A673 (cell line): ENCODE measurements at places on chromosomes 7 and 10.

DNA sequence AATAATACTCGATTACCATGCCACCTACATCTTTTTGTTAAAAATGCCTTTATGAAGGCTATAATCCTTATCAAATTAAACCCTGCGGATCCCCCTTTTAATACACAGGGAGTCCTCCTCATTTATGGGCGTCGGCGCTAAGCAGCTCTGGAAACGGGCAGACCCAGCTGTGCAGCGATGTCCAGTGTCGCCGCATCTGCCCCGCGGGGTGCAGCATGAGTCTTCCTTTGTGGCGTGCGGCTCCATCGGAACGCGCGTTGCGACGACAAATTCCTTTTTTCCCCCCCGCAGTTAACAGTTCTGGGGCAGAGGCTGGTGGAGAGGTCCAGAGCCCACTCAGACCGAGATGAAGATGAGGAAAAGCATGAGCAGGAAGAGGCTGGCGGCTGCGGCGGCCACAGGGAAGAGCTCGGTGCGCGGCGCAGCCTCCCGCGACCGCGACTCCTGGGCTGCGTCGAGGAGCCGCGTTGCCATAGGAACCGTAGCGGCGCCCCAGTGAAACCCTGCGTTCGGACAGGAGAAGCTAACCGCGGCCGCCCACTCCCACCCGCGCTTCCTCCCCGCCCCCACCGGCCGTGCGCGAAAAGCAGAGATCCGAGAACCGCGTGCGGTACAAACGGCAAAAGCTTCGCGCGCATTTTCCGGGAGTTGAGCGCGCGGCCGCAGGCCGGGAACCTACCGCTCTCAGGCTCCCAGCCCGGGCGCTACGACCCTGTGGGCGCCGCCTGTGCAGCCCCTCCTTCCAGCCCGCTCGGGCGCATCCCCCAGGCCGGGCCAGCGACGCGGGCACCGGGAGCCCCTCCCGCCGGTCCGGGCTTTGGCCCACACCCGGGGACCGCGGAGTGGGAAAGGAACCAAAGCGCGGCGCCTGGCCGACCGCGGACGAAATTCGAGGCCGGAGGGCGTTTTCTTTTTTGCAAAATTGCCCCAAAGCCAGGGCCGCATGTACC, 130.6 kb downstream of the SPAG6 start:
- DNase-seq = peak; percentile 43

DNA sequence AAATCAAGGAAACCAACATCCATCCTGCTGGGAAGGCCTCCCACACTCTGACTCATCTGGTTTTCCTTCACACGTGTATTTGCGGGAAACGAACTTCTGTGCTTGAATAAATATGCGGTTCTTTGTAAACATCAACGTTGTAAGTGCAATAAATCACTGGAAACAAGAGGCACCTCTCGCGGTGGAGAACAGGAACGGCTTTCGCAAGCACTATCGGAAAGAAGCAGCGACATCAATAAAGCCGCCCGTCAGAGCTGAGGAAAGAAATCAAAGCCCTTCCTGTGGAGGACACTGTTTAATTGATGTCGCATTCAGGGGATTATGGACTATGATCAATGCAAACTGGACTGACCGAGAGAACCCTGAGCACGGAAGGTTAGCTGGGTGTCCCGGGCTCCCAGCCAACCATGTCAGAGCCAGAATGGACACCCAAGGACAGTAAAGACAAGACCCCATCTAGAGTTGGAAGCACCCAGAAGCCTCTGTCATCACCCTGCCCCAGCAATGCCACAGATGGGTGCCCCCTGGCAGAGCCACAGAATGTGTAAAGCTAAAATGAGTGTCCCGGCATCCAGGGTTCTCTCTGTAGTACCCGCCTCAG, 37.6 kb downstream of the OAT start:
- no peak for DNase-seq

DNA sequence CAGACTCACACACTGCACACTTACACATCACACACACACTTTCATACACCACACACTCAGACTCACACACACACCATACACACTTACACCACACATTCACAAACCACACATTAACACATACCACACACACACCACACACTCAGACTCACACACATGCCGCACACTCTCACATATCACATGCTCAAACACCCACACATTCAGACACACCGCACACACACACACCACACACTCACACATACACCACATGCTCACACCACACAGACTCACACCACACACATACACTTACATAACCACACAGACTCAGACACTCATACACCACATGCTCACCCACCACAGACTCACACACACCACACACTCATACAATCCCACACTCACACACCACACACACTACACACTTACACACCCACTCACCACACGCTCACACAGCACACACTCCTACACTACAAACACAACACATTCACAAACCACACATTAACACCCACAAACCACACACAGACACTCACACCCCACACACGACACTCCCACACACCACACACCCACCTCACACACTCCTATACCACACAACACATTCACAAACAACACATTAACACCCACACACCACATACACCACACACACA, 125.4 kb downstream of the EVX1 start:
- DNase-seq = no peak

DNA sequence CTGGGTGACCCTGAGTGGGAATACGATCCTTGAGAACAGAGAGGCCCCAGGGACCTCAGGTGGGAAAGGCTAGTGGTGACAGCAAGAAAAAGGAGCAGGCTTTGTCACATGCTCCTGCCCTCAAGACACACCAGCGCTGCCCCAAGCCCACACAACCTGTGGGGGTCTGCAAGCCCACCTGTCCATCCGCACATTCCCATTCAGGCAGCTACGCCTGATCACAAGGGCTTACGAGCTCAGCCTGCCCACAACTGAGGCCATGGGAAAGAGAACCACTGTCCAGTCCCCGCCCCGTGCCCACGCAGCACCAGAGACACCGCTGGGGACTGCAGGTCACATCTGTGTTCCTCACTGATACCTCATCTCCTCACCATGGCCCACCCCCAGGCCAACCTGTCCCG, 26.7 kb downstream of the EBF3 start:
- no peak for DNase-seq

- DNase-seq = peak; percentile 4
Measured at GRCh38 chr7:79398138-79398749, 55.2 kb downstream of the MAGI2 start.

DNA sequence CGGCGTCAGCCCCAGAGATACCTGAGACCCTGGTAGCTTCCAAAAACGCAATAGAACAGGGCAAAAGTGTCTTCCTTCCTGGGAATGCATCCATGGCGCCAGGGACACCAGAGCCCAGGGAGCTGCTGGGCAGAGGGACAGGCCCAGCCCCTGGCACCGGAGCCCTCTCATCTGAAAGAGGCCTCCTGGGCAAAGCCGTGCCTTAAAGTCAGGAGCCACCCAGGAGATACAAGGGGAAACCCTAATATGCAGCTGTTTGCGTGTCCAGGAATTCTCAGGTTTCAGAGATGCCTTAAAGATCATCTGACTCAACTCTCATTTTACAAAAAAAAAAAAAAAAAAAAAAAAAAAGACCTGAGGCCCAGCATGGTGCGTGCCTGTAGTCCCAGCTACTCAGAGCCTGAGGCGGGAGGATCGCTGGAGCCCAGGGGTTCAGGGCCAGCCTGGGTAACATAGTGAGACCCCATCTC, 28.0 kb downstream of the NUDT1 start:
- DNase-seq = no peak

DNA sequence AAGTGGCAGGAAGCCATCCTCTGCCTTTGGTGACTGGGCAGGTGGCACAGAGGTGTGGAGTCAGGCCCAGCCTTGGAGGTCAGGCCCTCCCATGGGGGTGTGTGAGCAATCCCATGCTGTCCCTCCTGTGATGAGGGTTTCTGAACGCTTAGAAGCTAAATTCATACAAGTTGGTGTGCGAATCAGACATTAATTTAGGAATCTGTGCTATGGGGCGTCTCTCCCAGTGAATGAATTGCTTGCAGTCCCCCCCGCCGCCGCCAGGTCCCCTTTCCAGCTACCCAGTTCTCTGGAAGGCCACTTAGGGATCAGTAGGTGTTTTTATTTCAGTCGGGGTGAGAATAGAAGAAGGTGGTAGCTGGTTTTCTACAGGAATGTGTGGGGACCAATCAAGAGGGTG, 37.5 kb downstream of the LRRC18 start:
- DNase-seq = no peak

GRCh38 chr7:143376396-143376795, 4.7 kb upstream of the ZYX start:
- DNase-seq = no peak

DNA sequence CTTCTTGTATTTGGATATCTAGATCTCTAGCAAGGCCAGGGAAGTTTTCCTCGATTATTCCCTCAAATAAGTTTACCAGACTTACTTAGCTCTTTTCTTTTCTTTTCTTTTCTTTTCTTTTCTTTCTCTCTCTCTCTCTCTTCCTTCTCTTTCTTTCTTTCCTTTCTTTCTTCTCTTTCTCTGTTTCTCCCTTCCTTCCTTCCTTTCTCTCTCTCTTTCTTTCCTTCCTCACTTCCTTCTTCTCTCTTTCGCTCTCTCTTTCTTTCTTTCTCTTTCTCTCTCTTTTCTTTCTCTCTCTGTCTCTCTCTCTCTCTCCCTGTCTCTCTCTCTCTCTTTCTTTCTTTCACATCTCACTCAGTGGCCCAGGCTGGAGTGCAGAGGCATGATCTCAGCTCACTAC, 37.0 kb downstream of the UPP1 start:
- DNase-seq = no peak

DNA sequence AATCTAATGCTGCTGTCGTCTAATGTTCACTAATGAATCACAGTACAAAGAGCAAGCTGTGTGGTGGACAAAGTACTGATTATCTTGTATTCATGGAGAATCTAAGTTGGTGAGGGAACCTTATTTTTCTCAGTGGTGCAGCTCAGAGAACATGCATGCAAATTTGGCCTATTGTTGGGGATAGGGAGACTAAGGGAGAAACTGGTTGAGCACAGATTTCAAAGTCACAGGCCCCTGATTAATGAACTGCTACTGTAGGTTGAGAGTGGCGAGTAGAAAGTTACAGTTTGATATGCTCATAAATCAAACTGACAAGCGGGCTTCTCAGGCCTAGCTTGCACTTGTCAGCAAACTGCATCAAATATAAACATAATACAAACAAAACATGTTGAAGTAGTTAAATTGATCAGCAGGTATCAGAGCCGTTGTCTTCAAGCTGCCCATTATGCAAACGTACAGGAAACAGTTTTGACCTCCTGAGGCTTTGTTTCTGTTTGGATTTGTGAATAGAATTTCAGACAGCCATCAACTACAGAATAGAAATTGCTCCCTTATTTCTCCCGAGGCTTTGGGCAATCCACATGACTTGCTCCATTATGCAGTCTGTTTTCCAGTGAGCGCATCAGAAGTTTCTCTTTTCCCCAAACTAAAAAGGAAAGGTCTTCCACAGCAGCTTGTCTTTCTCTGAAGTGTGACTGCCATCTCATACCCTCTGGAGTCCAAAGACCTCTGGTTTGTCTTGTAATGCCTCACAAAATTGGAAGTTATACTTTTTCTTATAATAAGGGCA, 215.8 kb downstream of the FOXP2 start:
- peak; percentile 12 for DNase-seq

DNA sequence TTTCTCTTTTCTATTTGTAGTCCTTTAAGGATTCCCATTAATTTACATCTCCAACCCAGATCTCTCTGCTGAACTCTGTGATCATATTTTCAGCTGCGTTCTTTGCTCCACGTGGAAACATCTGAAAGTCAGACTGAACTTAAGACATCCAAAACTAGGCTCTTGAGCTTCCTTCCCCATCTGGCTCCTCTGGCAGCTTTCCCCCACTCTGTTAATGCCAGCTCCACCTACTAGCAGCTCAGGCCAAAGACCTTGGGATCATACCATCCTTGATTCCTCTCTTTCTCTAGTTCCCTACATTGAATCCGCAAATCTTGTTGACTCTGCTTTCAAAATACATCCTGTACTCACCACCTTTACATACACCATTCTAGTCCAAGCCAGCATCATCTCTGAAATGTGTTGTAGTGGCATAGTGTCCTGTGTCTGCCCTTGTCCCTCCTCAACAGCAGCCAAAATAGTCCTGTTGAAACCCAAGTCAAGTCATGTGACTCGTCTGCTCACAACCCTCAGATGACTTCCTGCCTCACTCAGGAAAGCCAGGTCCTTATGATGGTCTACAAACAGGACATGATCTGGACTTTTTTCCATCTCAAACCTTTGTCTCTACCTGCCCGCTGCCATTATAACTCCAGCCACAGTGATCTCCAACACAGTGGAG, 7.0 kb downstream of the REEP3 start:
- DNase-seq = no peak

DNA sequence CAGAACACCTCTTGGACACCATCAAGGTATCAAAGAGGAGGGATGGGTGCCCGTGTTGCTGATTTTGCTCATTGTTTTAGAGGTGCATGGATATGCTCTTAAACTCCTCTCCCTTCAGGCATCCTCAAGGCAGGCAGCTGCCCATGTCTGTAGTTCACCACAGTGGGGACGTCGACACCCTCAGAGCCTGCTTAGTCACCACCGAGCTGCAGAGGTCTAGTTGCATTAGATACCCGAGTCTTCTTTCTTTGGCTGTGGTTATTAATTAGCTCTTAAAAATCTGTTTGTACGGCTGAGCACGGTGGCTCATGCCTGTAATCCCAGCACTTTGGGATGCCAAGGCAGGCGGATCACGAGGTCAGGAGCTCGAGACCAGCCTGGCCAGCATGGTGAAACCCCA, 24.7 kb upstream of the TSPAN13 start:
- DNase-seq = no peak

GRCh38 chr7:31419505-31420055, 79.1 kb upstream of the NEUROD6 start:
- DNase-seq = no peak
